ENCODE measurements at places on chromosomes 12 and 14.

DNA sequence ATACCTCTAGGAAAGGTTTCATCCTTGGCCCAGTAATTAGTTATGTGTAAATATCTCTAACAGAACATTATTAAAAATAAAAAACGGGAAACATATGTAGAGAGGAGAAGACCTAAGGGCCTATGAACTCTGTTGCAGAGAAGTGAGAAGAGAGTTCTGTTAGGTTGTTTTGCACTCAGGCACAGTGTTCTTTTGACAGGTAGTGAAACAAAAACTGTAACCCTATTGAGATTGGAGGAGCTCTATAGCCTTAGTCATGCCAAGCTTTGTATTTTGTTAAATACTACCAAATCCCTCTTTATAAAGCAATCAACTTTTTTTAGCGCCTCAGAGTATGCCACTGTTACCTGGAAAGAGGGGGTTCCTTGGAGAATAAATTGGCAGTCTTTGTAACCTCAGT lies 77.6 kb downstream of the CNTN1 start:
- DNase-seq = no peak

DNA sequence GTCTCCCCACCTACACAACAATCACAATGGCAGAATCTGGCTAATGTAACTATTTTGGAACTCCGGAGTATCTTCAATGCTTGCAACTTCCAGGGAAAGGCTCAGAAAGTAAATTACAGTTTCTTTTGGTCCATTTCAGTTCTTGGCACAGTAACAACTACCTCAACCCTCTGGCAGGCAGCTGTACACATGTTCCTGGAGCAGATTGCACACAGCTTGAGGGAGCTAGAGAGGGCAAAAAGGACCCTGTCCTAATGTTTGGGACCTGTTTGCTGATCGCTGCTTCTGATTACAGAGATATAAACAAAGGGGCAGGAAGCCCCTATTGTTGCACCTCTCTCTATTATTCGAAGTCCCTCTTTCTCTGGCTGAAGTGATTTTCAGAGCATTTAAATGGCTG lies 35.2 kb upstream of the SLC38A1 start:
- no peak for DNase-seq

DNA sequence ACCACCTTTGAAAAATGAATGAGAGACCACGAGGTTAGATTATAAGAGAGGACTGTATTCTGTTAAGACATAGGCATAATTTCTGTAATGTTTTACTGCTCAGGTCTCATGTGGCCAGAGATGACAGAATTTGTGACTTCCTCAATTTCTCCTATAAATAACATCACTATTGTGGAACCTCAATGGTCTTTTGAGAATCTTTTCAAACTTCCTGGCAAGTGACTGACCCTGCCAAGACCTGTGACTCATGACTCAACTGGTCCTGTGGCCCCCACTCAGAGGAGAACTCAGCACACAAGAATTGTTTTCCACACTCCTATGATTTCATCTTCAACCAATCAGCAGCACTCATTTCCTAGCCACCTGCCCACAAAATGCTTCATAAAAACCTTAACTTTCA lies 508.2 kb upstream of the ATP2B1 start:
- DNase-seq = no peak

DNA sequence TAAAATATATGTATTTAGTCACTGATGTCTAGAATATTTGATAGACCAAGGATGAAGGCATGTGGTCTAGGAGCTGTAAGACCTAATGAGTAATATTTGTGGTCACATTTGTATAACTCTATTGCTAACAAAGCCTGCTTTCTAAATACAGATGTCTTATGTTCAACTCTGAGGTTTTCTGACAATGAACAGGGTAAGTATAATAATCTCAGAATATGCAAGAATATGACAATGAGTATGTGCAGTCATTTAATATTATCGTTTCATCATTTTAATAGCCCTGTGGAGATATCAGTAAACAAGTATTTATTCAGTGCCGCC lies 389.6 kb downstream of the LRIG3 start:
- DNase-seq = no peak

DNA sequence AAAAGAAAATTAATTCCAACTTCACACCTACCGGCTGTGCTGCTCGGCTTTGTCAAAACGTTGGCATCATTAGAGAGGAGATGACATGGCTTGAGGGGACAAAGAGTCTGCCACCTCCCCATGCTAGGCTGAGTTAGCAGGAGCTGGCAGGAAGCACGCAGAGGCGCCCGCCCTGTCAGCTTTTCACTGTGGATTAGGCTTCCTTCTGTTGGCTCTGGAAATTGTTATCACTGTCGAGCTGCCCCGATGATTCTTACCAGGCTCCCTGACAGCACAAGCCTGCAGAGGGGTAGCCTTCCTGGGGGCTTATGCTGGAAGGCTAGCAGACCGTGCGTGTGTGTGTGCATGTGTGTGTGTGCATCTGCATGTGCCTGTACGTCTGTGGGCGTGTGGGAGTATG lies 490.9 kb upstream of the TBX3 start:
- no peak for DNase-seq

GRCh38 chr12:89353188-89353822 lies 1.0 kb upstream of the DUSP6 start:
- DNase-seq = no peak

DNA sequence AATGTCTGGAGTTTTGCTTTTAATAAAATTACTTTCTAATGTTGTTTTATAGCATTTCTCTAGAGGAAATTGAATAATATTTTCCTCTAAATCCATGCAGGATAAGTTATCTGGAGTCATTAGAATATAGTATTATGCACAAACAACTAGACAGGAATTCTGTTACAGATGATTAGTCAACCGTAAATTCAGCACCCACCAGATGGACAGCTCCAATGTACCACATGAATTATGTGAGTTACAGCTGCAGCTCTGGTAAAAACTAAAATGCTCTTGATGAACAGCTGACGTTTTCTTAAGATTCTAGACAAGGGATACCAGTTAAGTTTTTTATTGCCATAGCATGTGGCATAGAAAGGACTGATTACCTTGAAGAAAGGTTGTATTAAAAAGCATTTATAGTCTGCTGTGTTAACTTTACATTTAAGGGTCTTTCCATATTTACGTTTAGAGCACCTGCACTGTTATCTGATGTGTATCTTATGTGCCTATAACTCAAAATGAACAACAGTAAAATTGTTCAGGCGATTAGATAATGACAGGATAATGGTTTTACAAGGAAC lies 321.4 kb upstream of the LRFN5 start:
- no peak for DNase-seq

DNA sequence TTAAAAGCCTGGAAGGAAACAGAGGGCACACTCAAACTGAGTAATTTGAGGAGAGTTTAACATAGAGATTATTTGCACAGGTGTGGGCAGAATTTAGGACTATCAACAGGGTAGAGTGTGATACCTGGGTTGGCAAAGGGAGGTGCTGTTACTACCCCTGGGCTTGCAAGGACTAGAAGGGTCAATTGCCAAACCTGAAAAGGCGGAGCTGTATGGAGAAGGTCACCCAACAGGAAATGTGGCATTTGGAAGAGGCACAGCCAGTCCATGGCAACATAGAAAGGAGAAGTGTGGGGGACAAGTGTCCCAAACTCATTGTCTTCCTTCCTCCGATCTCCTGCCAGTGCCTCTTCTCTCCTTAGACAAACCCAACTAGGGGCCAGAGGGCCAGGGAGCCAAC lies 21.6 kb upstream of the MED13L start:
- no peak for DNase-seq

GRCh38 chr12:57615637-57616036 lies 4.4 kb downstream of the ARHGEF25 start:
- DNase-seq = no peak

GRCh38 chr14:59600211-59600945 lies 23.8 kb upstream of the CCDC175 start:
- no peak for DNase-seq

GRCh38 chr14:70394674-70395306 lies 22.1 kb downstream of the SYNJ2BP start:
- no peak for DNase-seq

GRCh38 chr14:96790706-96791105 lies 6.5 kb upstream of the VRK1 start:
- DNase-seq = no peak

GRCh38 chr12:92107094-92107493 lies 38.6 kb downstream of the BTG1 start:
- no peak for DNase-seq

- DNase-seq = no peak
These were observed 223.5 kb upstream of the CAND1 start for GRCh38 chr12:67045650-67046049.

GRCh38 chr14:55739967-55740648 lies 160.1 kb downstream of the KTN1 start:
- DNase-seq = no peak

DNA sequence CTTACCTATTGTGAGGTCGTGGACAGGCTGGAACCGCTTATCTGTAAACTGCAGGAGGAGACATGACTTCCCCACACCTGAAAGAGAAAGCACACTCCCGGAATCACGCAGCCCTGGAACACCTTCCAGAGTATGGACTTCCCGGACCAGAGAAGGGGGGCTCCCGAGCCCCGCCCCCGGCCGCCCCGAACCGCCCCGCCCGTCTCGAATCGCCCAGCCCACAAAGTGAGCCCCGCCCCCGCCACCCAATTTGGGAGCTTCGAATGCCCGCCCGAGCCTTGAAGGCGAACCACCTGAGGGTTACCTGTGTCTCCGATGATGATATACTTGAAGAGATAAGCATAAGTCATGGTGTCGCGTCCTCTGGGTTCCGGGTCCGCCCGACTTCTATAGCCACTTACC lies 235 bp downstream of the RAB2B start:
- peak; percentile 75 for DNase-seq

GRCh38 chr12:111578971-111579340 lies 20.2 kb downstream of the ATXN2 start:
- DNase-seq = no peak

DNA sequence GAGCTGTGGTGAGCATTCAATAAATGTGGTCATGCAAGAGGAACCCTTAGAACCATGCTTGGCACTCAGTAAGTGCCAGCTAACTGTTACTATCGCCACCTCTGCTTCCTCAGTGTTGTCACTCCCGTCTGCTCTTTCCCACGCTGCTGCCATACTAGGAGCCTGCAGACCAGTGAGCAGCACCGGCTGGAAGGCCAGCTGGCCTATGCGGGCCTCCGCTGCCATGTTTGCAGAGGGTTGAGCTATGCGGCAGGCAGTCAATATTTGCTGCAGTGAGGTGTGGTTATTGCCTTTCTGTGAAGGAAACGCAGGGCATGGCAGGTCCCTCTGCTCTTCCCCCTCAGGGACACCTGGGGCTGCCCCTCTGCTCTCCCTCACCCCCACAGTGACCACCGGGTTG lies 13.0 kb downstream of the KMT5A start:
- DNase-seq = no peak

GRCh38 chr12:103392722-103393121 lies 103.0 kb downstream of the C12orf42 start:
- DNase-seq = no peak

DNA sequence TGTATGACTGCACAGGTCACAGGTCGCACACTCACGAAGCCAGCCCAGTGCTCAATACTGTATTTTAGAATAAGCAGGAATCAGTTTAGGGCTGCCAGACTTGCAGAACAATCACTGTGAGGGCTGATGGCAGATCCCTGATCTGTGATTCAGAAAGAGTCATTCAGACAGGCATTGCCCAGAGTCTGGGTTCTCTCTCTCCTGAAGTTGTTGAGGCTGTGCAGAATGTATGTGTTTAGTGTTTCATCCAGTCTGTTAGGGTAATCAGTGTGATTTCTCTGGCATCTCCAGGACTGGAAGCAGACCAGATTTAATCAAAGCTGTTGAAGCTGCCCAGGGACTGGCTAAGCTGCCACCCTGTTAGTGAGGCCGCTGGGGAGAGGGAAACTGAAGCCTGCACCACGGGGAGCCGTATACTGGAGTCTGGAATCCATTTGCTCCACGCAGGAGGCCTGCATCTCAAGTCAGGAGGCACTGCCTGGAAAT lies 69.3 kb downstream of the ETV6 start:
- no peak for DNase-seq

GRCh38 chr12:82097438-82097837 lies 260.7 kb downstream of the CCDC59 start:
- DNase-seq = no peak

GRCh38 chr12:56236091-56236490 lies 6.2 kb downstream of the SLC39A5 start:
- DNase-seq = no peak

DNA sequence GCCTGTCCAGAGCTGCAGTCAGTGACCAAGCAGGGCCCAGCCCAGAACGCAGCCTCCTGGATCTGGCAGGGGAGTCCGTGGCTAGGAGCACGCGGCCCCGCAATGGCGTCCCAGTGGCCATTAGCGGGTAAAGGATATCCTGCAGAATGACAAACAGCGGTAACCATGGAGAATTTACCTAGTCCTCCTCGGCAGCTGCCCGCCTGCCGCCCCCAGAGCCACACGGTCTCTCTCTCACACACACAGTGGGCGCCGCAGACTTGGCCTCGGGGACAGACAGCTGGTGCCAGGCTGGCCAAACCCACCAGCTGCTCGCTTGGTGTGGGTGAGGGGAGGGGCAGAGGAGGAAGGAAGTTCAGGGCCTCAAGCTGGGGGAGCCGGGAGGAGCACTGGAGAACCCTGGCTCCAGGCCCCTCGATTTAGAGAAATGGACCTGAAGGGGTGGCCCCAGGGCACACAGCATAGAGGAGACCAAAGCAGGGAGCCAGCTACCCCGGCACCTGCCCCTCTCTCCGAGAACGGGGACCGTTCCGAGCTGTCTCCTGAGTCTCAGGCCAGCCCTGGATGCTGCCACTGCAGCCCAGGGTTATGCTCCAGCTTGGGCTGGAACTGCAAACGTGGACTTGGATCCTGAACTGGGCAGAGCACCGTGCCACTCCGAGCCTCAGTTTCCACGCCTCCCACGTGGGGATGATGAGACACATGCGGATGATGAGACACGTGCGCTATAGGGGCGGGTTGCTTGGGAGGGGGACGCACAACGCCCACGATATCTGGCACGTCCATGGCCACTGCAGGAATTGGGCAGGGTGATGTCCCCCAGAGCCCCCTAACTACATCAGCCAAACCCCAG lies 3.4 kb downstream of the CDK2AP1 start:
- DNase-seq = no peak

GRCh38 chr12:72618764-72619163 lies 346.6 kb downstream of the TRHDE start:
- no peak for DNase-seq

GRCh38 chr12:55965941-55966407 lies at the start of gene PMEL:
Gene PMEL (minus strand): TSS chr12:55966042. CDS start chr12:55966011, 31 bp downstream.
- no peak for DNase-seq

GRCh38 chr14:90815822-90816662 lies at the start of gene TTC7B:
Gene TTC7B (minus strand): TSS chr14:90816430. CDS start chr14:90816295, 135 bp downstream.
- DNase-seq = no peak

GRCh38 chr14:26286081-26286912 lies 311.5 kb downstream of the NOVA1 start:
- DNase-seq = no peak

Measured in stimulated activated CD4-positive, alpha-beta T cell treated with anti-CD3 and anti-CD28 coated beads, Interleukin-2, amount 100 ng/mL, for 4 hours (primary cell).